Stimulated activated CD4-positive, alpha-beta T cell treated with anti-CD3 and anti-CD28 coated beads, TNF-alpha, amount 100 ng/mL, for 1 hour (primary cell): ENCODE measurements at places on chromosomes 7 and 10.

DNA sequence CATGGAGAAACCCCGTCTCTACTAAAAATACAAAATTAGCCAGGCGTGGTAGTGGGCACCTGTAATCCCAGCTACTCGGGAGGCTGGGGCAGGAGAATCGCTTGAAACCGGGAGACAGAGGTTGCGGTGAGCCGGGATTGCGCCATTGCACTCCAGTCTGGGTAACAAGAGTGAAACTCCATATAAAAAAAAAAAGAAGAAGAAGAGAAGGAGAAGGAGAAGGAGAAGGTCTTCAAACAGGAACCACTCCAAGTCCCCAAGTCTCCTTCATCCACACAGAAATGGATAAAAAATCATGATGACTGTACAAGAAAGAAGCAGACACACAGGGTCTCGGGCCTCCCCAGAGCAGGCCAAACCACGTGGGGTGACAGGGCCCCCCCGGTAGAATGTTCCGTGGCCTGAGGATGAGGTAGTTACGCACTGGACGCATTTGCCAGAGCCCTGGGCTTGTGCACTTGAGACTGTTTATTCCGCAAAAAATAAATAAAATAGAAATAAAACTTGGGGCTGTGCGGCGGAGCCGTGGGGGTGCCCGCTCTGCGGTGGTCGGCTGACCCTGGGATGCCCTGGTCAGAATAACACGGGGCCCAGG is 15.8 kb downstream of the VENTX start:
- no peak for DNase-seq

GRCh38 chr10:46553238-46554049 is 3.0 kb downstream of the GPRIN2 start:
- no peak for DNase-seq

- no peak for DNase-seq
These were observed 8.7 kb downstream of the ZKSCAN1 start for GRCh38 chr7:100024020-100024619.

DNA sequence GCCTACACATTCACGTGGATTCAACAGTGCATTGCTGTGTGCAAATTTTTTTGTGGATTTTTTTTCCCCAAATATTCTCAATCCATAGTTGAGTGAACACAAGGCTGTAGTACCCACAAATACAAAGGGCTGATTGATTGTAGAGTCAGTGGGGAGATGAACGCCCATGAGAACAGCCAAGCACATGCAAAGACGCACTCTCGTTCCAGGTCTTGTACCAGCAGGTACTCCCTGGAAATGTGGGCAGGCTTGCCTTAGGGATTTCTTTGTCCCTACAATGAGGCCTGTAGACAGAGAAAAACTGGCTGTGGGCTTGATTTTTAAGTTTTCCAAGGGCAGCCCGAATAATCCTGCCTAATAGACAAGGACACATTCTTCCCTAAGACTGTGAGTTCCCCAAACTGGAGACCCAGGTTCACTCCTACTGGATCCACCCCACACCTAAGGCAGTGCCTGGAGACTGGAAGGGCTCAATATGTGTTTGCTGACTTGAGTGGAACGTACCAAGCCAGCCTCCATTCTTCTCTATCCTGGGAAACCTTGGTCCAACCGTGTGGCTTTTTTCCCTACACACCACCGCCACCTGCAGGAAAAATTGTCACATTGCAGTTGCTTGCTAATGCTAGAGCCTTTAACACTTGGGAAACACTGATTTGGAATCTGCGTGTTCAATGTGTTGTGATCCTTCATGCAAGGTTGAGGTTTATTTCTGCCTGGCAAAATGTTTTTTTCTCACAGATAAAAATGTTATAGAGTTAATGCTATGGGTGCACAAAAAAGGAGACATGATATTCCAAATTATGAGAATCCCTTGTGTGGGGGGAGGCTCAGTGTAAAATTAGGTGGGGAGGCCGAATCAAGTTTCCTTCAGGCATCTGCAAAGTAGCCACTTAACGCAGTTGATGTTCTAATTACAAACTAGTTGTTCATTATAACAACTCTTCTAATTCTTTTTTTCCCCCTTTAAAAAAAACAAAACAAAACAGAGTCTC is 49.3 kb downstream of the PPP1R17 start:
- no peak for DNase-seq
